ENCODE measurements at places on chromosomes 3 and 15.
A peak's percentile ranks its signal among the peaks of the same experiment; 100 is the strongest.

DNA sequence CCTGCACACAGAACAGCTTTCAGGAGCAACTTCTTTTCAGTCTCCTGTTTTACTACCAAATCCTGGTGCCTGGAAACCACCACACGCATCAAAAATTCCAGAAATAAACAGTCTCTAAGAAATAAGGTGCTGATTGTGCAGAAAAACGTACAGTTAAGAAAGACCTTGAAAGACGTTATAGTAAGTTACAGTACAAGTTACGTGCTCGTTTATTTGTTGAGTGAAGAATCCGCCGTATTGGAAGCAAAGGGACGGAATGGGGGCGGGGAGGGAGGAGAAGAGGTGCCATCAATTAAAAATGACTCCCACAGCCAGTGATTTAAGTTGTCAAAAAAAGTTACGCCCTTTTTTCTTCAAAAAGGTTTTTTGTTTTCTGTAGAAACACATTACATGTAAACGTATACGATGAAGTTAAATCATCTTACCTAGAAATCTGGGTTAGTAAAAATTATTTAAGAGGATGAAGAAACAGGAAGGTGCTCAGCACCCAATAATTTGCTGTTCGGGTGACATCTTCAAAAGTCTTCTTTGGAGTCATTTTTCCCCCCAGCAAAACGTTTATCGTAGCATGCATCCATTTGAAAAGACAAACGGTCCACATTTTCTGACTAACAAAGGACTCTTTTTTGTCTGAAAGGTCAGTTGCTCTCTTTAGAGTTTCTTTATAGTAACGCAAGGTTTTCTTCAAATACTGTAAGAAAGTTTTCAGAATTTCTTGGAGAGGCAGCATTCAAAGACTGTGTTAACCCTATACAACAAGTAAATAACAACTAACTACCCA, 782 bp upstream of the UACA start:
- DNase-seq = no peak

- no peak for DNase-seq
These were observed 29.7 kb downstream of the EFCAB12 start for GRCh38 chr3:129398803-129399144.

GRCh38 chr3:155548195-155548594, 196.7 kb downstream of the PLCH1 start:
- no peak for DNase-seq

DNA sequence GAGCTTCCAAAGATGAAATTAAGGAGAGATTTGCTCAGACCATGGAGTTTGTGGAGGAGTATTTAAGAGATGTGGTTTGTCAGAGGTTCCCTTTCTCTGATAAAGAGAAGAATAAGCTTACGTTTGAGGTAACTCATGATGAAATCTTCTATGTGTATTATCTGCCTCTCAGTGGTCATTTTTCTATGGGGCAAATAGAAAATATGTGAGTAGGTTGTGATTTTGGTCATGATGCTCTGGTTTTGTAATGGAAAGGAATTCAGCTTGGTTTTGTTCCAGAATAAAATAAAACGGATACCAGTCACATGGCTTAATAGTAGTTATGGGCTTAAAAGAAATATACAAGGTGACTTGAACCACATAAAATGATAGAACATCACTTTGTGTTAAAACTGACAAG, 181.1 kb downstream of the ITPR1 start:
- no peak for DNase-seq

GRCh38 chr3:45272032-45272810, 46.1 kb upstream of the TMEM158 start:
- DNase-seq = no peak

DNA sequence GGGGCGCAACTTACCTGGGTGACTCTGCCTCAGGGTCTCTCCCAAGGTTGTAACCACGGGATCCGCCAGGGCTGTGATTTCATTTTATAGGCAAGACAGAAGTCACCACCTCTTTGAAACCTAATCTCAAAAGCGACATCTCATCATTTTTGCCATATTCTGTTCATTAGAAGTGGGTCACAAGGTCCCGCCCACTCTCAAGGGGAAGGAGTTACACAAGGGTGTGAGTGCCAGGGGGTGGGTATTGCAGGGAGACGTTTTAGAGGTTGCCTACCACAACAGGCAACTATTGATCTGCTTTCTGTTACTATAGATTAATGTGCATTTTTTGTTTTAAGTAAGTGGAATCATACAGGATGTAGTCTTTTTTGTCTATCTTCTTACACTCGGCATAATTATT, 56.6 kb upstream of the ADPGK start:
- no peak for DNase-seq

GRCh38 chr3:65587650-65588439, 450.9 kb downstream of the MAGI1 start:
- DNase-seq = no peak

GRCh38 chr3:54837964-54838363, 89.9 kb downstream of the LRTM1 start:
- DNase-seq = peak; percentile 40

- no peak for DNase-seq
These were observed 163.8 kb downstream of the EBLN2 start for GRCh38 chr3:73225146-73225855.
